ENCODE measurements at places on chromosomes 7 and 10. TPM values are rescaled to one million over a fixed set of nuclear protein-coding genes. Genes with fewer than 3 reads are reported as not detected.

The HDAC9 gene
- polyA plus RNA-seq: 31.2 TPM

The IL2RA gene
- polyA plus RNA-seq: not detected

The LAMB1 gene
- polyA plus RNA-seq: 97.9 TPM

The KCP gene
- polyA plus RNA-seq: not detected

The ADRA2A gene
- polyA plus RNA-seq: not detected

The PCDH15 gene
- not detected for polyA plus RNA-seq

The PFKP gene
- 134 TPM for polyA plus RNA-seq

The AKR1C4 gene
- polyA plus RNA-seq: not detected

DNA sequence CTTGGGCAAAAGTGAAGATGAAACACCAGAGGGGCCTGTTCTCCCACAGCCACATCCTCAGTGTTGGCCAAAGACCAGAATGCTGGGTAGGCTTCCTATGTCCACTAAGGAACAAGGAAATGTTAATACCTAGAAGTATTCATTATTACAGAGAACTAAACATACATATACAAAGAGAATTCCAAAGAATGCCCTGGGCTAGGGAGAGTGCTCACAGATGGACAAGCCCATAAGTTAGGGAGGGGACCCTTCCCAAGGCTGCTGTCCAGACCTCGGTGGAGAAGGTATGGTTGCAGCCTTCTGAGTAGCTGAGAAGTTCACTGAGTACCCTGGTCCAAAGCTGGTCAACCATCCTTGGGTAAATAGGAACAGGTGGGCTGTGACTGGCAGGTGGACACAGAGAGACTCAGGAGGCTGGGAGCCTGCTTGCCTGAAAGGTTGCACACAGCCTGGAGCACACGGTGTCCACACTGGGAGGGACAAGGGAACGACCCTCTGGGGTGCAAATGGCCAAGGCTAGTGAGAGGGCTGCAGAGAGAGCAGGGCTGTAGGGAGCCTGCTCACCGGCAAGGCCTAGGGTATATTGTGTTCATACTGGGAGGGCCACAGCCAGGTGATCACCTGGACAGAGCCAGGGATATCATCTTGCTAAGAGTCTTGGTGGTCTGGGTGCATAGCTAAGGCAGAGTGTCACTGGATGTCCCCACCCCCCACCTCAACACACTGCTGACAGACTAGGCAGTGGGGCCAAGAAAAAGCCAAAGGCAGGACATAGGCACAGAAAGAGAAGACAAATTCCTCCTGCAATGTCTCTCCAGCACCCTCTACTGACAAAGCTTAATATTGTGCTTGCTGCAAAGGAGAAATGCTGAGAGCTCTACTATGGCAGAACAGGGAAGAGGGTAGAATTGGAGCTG, 40.3 kb downstream of the CPVL start:
- H3K27ac ChIP-seq: no peak overlapping the region
- H3K4me1 ChIP-seq: peaks cover 25% of the 10 kb centered on the region
- H3K4me3 ChIP-seq: no peak overlapping the region
- H3K36me3 ChIP-seq: no peaks in the 10 kb centered on the region

DNA sequence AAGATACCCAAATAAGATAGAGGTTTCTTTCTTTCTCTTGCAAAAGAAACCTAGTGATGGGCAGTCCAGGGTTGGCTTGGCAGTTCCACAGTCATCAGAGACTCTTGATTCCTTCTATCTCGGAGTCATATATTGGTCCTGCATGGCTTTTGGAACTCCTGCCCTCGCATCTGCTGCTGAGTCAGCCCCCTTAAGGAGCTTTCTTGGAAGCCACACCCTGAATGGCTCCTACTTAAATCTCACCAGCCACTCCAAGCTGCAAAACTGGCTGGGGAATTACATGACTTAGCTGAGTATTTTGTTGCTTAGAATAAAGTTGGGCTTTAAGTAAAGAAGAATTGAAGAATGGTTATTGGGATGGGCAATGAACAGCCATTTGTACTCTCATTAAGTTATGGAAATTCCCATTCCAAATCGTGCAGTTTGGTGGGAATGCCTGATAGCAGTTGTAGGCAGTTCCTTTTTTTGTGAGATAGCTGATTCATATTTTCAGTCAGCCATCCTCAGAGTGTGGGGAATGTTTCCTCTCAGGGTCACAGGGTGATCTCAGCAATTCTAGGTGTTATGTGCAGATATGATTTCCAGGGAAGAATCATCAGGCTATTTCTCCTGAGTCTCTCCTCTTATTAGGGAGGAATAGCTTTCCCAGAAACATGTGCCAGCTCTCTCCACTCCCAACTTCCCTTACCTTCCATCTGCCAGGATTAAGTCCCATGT, 209.9 kb downstream of the BBS9 start:
- H3K4me1 ChIP-seq: no peaks in the 10 kb centered on the region
- H3K36me3 ChIP-seq: no peaks in the 10 kb centered on the region
- H3K27me3 ChIP-seq: no peaks in the 10 kb centered on the region
- H3K4me3 ChIP-seq: no peak overlapping the region

- H3K27me3 ChIP-seq: no peaks in the 10 kb centered on the region
- H3K27ac ChIP-seq: no peak overlapping the region
- no peak for DNase-seq
- H3K36me3 ChIP-seq: no peaks in the 10 kb centered on the region
- no peak overlapping the region for H3K4me3 ChIP-seq
- no peaks in the 10 kb centered on the region for H3K4me1 ChIP-seq
These were observed 37.7 kb downstream of the AGMO start for GRCh38 chr7:15524077-15524476.

GRCh38 chr10:118503192-118503591, 92.3 kb downstream of the PRLHR start:
- no peak for DNase-seq
- no peaks in the 10 kb centered on the region for H3K36me3 ChIP-seq
- H3K4me1 ChIP-seq: peaks cover 49% of the 10 kb centered on the region
- peak overlapping the region; percentile 97 for H3K27ac ChIP-seq
- no peaks in the 10 kb centered on the region for H3K27me3 ChIP-seq

DNA sequence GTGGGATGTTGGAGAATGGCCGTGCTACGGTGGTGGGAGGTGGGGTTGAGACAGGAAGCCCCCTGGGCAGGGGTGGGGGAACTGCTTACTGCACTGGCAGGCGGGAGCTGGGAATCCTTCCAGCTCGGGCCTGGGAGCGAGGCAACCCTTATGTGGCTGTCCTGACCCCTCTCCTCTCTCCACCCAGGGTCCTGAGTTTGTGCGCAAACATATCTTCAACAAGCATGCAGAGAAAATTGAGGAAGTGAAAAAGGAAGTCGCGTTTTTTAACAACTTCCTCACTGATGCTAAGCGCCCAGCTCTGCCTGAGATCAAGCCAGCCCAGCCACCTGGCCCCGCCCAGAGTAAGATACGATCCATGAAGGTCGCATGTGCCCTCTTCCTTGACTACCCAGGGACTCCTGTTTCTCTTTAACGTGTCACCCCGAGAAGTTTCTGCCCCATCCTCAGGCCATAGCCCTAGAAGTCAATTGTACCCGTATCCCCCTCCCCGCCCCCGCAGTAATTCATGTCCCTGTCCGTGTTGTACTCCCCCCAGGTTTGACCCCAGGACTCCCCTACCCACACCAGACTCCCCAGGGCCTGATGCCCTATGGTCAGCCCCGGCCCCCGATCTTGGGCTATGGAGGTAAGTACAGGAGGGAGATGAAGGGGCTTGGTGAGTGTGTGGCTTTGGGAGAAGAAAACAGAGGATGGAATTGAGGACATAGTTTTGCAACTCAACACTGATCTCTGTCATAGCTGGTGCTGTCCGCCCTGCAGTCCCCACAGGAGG, 1.8 kb downstream of the UFSP1 start:
- H3K27ac ChIP-seq: no peak overlapping the region
- no peak overlapping the region for H3K4me3 ChIP-seq
- no peak for DNase-seq
- no peaks in the 10 kb centered on the region for H3K27me3 ChIP-seq

DNA sequence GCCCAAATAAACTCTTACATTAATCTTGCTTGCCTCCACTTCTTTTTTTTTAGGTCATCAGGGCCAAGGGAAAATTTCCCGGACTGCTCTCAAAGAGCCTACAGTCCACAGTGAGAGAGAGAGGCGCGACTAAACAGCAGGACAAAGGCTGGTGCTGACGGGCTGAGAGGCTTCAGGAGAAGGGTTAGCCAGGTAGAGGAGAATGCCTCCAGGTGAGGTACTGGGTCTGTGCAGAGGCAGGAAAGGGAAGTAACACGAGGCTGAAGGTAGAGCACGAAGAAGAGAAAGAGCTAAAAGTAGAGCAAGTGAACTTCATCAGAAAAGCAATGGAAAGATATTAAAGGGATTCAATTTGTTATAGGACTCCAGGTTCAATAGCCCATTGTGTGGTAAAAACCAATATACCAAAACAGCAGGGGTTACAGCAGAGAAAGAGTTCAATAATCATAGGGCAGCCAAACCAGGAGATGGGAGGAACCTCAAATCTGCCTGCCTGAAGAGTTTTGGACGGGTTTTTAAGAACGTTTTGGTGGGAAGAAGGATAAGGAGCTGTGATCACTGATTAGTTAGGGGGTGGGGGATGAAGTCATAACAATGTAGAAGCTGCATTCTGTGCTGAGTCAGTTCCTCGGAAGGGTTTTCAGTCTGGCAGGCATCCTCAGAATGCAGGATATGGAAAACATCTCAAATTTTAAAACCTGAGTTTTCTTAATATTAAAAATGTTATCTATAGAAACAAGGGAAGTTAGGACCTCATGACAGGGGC, 171.5 kb downstream of the AKR1D1 start:
- H3K27me3 ChIP-seq: no peaks in the 10 kb centered on the region
- no peak overlapping the region for H3K27ac ChIP-seq
- no peak overlapping the region for H3K4me3 ChIP-seq
- H3K4me1 ChIP-seq: no peaks in the 10 kb centered on the region
- no peak for DNase-seq

GRCh38 chr7:33554576-33554975, 350.8 kb upstream of the BMPER start:
- no peak overlapping the region for H3K4me3 ChIP-seq
- no peaks in the 10 kb centered on the region for H3K4me1 ChIP-seq
- no peak overlapping the region for H3K27ac ChIP-seq
- H3K27me3 ChIP-seq: no peaks in the 10 kb centered on the region
- H3K36me3 ChIP-seq: no peaks in the 10 kb centered on the region

GRCh38 chr7:105011831-105012502, 2.0 kb upstream of the KMT2E start:
- peaks cover 15% of the 10 kb centered on the region for H3K4me1 ChIP-seq
- H3K27me3 ChIP-seq: no peaks in the 10 kb centered on the region
- H3K27ac ChIP-seq: peak overlapping the region; percentile 100
- DNase-seq: no peak
- H3K36me3 ChIP-seq: no peaks in the 10 kb centered on the region

- peaks cover 22% of the 10 kb centered on the region for H3K4me1 ChIP-seq
- H3K27me3 ChIP-seq: no peaks in the 10 kb centered on the region
- H3K27ac ChIP-seq: peak overlapping the region; percentile 70
- no peak overlapping the region for H3K4me3 ChIP-seq
These were observed 92.4 kb downstream of the TPST1 start for GRCh38 chr7:66297579-66297978.

DNA sequence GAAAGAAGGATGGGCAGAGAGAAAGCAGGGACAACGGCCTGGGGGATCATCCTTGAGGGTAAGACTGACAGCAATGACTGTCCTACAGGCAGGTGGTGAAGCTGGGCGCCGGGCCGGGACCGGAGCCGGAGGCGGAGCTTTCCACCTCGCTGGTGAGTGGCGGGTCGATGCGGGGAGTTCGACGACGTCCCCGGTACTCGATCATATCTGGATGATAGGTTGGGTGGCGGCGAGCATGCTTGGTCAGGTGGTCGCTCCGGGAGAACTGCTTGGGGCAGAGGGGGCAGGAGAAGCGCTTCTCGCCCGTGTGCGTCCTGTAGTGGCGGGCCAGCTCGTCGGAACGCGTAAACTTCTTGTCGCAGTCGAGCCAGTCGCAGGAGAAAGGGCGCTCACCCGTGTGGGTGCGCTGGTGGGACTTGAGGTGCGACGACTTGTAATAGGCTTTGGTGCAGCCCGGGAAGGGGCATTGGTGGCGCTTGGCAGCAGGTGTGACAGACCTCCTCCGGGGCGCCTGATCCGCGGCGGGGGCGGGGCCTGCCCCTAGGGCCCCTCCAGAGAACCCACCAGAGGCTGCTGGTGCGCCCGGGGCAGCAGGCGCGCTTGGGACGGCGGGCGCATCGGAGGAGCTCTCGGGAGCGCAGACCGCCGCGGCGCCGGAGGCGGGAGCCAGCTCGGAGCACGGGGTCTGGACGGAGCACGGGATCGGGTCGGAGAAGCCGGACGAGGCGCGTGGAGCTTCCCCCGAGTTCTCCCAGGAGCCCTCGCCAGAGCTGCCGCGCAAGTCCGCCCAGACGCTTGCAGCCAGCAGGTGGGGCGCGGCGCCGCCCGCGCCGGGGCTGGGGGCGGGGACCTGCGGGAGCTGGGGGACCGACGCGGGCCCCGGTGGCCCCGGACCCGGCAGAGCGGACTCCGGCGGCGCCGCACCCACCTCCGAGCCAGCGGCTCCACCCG, 752 bp downstream of the KLF14 start:
- no peak for DNase-seq
- no peaks in the 10 kb centered on the region for H3K36me3 ChIP-seq
- peaks cover 92% of the 10 kb centered on the region for H3K27me3 ChIP-seq
- no peak overlapping the region for H3K27ac ChIP-seq
- H3K4me1 ChIP-seq: peaks cover 5% of the 10 kb centered on the region
- peak overlapping the region; percentile 16 for H3K4me3 ChIP-seq

- H3K27ac ChIP-seq: no peak overlapping the region
- no peaks in the 10 kb centered on the region for H3K4me1 ChIP-seq
- no peaks in the 10 kb centered on the region for H3K27me3 ChIP-seq
- H3K4me3 ChIP-seq: no peak overlapping the region
- no peaks in the 10 kb centered on the region for H3K36me3 ChIP-seq
- DNase-seq: no peak
These were observed 68.1 kb downstream of the CALN1 start for GRCh38 chr7:72343991-72344390.

- DNase-seq: no peak
- H3K27me3 ChIP-seq: no peaks in the 10 kb centered on the region
- no peaks in the 10 kb centered on the region for H3K36me3 ChIP-seq
These were observed 43.4 kb downstream of the GLI3 start for GRCh38 chr7:42193471-42194129.

DNA sequence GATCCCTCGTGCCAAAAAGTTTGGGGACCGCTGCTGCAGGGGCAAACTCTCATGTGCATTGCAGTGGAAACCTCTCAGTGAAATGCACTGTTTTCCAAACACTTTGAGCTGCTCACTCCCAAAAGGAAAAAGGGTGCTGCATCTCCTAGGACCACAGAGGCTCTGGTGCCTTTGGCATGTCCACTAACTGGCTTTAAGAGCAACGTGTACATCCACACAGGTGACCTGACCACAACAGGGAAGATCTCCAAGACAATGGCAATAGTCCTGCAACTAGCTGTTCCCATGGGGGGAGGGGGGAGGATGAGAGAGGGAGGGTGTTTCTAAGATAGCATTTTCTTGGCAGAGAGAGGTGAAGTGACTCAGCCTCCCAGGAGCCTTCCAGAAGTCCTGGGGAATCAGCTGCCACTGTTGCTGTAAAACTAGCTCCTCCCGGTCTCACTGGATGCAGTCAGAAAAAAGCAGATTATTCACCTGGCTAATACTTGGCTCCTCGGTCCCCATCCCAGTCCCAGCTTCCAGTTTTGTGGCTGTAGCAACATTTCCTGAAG, 181.7 kb downstream of the HECW1 start:
- H3K36me3 ChIP-seq: no peaks in the 10 kb centered on the region
- no peak overlapping the region for H3K4me3 ChIP-seq
- no peak overlapping the region for H3K27ac ChIP-seq
- peaks cover 3% of the 10 kb centered on the region for H3K4me1 ChIP-seq
- peak; percentile 4 for DNase-seq

- H3K27ac ChIP-seq: no peak overlapping the region
- no peaks in the 10 kb centered on the region for H3K27me3 ChIP-seq
- H3K4me3 ChIP-seq: no peak overlapping the region
- H3K36me3 ChIP-seq: peaks cover 8% of the 10 kb centered on the region
These were observed 35.7 kb downstream of the RBM33 start for GRCh38 chr7:155680124-155680523.

Data from keratinocyte (primary cell).